ENCODE measurements at places on chromosomes 4 and X.

DNA sequence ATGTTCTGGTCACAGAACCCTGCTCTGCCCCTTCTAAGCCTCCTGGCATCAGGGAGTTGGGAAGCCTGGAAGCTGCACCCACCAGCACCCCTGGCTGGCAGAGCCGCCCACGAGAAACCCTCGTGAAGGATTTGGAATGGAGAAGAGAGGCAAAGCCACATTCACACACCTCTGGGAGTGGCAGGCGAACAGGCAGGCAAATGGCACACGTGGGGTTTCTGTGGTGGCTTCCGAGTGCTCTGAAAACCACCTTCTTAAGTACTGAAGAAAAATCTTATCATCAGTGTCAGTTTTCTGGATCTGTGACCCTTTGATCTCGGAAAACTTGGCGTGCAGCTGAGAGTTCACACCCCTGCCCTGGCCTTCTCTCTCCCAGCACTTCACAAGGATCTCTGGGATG lies 442.2 kb upstream of the FRG1 start:
- no peak for DNase-seq

GRCh38 chr4:127261476-127261875 lies 371.3 kb upstream of the INTU start:
- DNase-seq: no peak

DNA sequence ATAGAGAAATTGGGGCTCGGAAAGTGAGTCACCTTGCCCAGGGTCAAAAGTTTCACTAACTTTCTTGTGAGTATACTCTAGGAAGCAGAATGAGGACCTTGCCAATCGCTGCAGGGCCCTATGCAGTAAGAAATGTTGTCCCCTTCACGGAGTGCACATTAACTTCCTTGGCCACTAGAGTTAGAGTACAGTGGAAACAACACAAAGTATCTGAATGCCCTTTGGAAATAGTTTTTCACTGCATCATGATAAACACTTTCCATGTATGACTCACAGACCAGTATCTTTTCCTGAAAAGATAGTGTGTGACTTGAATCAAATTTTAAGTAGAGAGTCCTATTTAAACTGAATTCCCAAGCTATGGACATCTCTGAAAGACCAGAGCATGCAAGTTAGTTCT lies 45.5 kb upstream of the STK26 start:
- no peak for DNase-seq

GRCh38 chr4:168096407-168096784 lies 4.1 kb downstream of the ANXA10 start:
- no peak for DNase-seq

GRCh38 chrX:68261060-68261672 lies 172.1 kb downstream of the OPHN1 start:
- DNase-seq: no peak

DNA sequence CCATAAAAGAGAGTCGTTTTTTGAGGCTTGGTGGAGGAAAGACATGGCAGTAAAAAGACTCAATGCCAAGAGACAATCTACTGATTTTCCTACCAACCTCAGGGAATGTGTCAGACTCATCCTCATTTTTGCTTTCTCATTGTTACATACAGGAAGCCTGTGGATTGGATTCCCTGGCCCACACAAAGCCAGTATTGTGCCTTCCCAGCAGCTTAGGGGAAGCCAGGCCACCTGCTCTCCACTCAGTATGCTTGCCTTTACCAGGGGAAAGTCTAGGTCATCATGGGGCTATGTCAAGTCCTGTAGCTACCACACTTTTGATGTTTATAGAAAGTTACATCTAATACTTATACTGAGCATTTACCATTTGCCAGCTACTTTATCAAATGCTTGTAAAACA lies 11.0 kb downstream of the BMX start:
- no peak for DNase-seq

DNA sequence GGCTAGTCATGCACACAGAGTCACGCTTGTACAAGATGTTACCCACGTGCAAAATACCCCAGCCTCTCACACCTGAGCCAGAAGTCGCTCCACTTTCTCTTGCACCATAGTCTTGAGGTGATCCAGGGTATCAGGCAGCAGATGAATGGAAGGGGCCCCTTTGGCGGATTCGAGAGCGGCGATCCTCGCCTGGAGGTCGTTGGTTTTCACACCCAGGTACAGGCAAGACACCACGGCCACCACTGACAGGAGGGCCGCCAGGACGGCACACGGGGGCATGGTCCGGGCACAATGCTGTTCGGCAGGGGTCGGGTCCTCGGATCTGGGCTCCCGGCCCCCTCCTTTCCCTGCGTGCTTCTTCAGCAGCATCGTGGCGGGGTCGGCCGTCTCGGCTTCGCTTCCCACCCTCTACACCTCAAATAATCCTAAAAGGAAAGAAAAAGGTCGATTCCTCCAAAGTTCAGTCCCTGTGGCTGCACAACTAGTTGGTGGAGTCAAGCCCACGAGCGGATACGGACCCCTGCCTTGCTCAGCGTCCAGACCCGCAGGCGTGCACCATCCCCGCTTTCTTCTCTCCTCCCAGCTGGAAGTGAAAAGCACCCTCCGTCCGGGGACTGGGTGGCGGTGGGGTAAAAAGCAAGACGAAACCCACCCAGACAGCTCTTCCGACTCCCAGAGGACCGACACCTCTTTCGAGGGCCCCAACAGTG lies 652 bp downstream of the COL25A1 start:
- DNase-seq: no peak

GRCh38 chr4:6031846-6032245 lies 13.6 kb upstream of the C4orf50 start:
- DNase-seq: no peak

- DNase-seq: no peak
Observed at GRCh38 chrX:49103637-49104036, 19.9 kb downstream of the GPKOW start.

DNA sequence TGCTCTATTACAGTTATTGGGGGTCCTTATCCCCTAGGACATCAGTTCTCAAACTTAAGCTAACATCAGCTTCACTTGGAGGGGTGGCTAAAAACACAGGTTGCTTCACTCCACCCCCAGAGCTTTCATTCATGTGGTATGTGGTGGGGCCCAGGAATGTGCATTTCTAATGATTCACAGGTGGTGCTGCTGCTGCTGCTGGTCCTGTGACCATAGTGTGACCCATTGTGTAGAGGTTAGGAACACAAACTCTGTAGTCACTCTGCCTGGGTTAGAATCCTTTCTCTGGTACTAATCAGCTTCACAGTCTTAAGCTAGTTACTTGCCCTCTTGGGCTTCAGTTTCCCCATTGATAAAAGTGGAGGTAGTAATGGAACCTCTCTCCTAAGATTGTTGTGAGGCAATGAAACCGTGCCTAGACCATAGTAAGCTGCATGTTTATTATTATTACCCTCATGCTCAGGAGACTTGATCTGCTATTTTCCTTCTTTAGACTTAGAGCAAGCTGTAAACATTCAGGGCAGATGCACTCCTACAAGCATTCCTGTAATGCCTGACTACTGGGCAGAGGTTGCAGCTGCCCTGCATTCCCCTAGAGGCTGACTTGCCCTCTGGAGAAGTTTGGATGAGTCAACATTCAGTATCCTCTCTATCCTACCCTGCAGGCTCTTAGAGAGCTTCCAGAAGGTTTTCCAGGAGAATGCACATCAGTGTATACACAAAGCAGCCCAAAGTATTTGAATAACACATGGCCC lies 94.1 kb upstream of the ACSL4 start:
- no peak for DNase-seq

GRCh38 chrX:107707866-107708265 lies 67.7 kb downstream of the TSC22D3 start:
- DNase-seq: no peak

DNA sequence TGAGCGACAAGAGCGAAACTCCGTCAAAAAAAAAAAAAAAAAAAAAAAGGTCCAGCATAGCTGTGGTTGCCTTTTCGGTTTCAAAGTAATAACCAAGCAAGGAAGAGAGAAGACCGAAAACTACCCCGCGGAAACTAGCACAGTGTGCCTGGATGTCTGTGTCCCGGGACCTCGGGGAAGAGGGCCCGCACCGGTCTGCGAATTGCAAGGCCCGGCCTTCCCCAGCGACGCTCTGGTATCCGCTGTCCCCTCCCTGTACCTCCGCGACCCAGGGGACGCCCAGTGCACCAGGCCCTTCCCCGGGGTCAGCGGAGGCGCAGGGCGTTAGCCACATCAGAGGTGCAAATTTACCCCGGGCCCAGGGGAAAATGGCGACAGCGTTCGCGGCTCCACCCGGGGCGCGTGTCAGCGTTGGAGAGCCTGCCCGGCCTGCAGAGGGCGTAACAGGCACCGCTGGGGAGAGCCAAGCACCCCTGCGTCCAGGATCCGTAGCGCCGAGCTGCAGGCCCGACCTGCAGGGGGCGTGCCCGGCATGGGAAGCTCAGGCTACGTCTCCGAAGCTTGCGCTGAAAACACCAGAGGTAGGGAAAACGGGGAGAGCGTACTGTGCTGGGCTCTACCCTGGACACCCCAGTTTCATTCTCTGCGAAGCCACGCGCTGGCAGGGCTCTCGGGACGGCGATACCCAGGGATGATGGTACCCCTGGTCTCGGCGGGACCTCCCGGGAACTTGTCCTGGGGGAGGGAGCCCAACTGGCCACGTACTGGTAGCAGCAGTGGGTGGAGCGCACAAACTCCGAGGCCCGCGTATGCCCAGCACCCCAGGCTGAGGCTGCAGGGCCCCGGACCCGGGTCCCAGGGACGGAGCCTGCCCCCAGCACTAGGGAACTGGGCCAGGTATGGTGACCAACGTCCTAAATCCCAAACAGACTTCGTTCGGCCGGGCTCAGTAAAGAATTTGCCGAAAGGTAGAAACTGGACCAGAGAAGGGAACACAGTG lies 16.2 kb downstream of the NKX6-1 start:
- DNase-seq: no peak

- no peak for DNase-seq
Observed at GRCh38 chr4:76434901-76435527, at the start of gene SHROOM3. TSS of gene SHROOM3 (plus strand) at chr4:76435229. CDS start at chr4:76436053, 824 bp downstream.

- no peak for DNase-seq
Observed at GRCh38 chrX:107324493-107325310, 118.3 kb downstream of the DNAAF6 start.

GRCh38 chrX:139293991-139294390 lies 236.5 kb upstream of the F9 start:
- no peak for DNase-seq

DNA sequence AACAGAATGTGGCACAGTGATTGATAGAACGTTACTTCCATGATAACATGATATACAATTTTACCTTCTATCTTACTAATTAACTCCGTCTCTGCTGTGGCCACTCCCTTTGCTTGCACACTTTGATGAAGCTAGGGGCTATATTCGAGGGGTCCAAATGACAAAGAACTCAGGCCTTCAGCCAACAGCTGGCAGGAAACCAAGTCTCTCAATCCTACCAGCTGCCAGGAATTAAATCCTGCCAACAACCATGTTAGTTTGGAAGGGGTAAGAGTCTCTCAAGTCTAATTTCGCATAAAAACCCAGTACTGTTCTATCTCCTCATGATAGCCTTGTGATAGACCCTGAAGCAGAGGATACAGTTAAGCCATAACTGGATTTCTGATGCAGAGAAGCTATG lies 1122.9 kb upstream of the PCDH10 start:
- no peak for DNase-seq

DNA sequence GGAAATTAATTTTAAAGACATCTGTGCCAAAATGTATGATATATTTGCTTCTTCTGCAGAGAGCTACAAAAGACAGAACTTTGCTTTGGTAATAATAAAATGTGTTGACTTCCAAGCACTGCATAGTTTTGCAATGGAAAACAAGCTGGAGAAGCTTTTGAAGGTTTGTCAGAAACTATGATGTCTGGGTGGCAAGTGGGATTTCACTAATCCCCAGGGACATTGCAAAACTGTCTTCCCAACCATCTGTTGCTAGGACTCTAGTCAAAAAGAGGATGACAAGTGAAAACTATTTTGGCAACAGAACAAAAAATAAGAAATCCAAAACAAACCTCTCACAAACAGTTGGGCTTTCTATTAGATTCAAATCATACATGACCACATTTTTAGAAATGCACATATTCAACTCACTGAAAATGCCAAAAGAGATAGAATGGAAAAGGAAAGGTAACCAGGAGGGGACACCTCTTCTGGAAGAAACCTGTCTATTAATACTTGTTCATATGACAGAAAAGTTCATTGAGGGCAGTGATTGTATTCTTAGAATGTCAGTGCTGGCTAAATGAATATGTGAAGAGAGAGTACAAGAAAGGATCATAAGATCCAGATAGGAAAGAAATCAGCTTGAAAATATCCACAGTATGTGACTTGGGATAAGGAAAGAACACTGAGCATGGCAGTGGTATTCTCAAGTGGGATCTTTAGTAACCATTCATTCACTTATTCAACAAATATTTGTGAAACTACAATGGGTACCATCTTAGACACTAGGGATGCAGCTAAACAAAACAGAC lies 228.0 kb downstream of the RASL11B start:
- DNase-seq: no peak

GRCh38 chr4:65665771-65666523 lies 4.3 kb downstream of the EPHA5 start:
- no peak for DNase-seq

GRCh38 chr4:11623726-11624037 lies 195.0 kb upstream of the HS3ST1 start:
- DNase-seq: no peak

- DNase-seq: no peak
Observed at GRCh38 chrX:108310506-108310905, 127.7 kb downstream of the COL4A6 start.

- no peak for DNase-seq
Observed at GRCh38 chrX:19955306-19955705, 35.6 kb downstream of the BCLAF3 start.

DNA sequence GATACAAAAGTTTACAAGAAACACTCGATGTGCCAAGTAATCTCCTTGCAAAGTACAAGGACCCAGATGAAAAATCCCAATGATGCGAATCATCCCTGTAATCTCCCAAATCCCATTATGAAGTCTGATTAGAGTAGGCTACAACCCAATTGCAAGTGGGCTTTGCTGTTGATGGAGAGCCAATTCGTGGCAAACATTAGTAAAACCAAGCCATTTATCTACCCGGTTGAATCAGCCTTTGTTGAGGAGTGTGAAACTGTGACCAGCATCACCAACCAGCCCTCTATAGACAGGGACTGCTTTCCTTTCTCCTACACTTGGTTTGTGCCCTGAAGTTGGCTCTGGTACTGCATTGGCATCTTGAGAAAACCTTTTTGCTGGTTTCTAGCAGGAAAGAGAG lies 1.2 kb upstream of the PRPS2 start:
- DNase-seq: no peak

DNA sequence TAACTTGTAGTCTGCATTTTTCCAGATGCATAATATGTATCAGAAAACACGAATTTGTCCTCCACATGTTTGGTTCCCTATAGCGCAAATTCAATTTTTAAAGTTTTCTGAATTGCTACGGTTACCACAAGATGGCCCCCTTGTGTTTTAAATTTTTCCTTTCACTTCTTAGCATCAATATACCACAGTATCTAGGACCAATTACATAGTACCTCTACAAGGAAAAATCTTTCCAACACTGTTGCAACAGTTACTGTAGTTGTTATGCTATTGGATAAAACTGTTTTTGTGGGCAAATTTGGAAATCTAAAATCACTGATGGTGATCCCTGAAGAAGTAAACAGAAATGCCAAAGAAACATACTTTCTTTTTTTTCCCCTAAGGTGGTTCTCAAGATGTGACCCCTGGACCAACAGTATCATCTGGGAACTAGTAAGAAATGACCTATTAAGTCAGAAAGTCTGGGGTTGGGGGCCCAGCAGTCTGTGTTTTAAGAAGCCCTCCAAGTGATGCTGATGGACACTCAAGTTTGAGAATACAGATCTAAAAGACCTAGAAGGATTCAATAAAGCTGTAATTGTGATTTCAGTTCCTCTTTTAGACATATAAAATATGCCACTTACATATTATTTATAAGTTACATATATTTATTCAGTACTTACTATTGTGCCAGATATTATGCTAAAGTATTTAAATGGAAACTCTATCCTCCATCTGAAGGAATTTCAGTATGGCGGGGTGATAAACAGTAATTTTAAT lies 3.1 kb downstream of the ZGRF1 start:
- no peak for DNase-seq
